ENCODE measurements at places on chromosomes 1 and 21.

GRCh38 chr21:42338729-42339715 lies 11.8 kb downstream of the TFF2 start:
- no peak for DNase-seq

GRCh38 chr1:103129255-103129654 lies 20.9 kb upstream of the COL11A1 start:
- no peak for DNase-seq

DNA sequence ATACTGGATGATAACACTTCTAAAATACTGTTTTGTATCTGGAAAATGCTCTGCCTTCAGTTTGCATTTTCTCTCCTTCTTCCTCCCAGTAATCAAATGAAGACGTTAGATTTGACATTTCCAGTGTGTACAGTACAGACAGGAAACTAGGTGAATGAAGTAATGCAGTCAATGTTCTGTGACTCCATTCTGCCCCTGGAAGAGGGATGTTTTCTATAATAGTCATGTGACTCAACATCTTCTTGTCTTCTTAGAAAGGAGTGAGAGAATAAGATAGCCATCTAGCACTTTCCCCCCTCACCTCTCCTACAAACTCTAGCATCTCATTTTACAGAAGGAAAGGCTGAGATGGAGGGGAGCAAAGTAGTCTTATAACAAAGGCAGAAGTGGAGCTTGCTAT lies 77.6 kb downstream of the DDR2 start:
- DNase-seq = no peak

GRCh38 chr1:14946684-14947238 lies 206.8 kb upstream of the TMEM51 start:
- DNase-seq = no peak

DNA sequence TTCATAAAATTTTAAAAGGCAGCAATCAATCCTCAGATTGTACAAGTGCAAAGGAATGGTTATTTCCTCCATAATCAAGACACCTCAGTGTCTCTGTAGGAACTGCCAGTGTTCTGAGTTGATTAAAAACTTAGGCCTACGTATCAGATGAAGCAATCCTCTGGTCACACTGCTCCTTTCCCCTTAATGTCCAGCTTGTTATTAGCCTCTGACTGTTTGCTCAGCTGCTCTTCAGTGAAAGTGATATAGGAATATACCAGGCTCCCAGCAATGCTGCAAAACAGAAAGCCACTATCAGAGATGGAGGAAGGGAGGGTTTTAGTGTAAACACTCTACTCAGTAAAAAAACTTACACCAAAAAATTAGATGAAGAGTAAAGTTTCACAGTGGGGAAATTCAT lies 49.8 kb downstream of the SLC35D1 start:
- peak; percentile 85 for DNase-seq

DNA sequence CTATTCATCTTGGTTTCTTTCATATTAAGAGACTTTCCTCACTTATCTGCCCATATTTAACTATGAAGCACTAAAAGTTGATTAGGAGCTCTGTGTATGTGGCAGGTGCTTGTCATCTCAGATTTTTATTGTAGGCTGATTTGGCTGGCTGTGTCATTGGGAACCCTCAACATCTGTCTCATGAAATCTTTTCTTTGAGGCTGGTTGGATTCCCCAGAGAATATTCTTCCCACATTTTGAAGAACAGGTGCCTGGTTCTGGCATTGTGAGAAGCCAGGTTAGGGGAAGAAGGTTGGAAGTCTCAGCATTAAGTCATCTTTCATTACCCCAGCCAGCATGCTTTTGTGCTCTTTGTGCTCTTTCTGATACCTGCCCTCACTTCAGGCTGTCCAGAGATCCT lies 37.1 kb downstream of the EEIG2 start:
- no peak for DNase-seq

GRCh38 chr1:206829282-206829681 lies 36.1 kb upstream of the IL20 start:
- DNase-seq = no peak

- DNase-seq = no peak
These were observed 99.7 kb downstream of the NOS1AP start for GRCh38 chr1:162169031-162169790.

DNA sequence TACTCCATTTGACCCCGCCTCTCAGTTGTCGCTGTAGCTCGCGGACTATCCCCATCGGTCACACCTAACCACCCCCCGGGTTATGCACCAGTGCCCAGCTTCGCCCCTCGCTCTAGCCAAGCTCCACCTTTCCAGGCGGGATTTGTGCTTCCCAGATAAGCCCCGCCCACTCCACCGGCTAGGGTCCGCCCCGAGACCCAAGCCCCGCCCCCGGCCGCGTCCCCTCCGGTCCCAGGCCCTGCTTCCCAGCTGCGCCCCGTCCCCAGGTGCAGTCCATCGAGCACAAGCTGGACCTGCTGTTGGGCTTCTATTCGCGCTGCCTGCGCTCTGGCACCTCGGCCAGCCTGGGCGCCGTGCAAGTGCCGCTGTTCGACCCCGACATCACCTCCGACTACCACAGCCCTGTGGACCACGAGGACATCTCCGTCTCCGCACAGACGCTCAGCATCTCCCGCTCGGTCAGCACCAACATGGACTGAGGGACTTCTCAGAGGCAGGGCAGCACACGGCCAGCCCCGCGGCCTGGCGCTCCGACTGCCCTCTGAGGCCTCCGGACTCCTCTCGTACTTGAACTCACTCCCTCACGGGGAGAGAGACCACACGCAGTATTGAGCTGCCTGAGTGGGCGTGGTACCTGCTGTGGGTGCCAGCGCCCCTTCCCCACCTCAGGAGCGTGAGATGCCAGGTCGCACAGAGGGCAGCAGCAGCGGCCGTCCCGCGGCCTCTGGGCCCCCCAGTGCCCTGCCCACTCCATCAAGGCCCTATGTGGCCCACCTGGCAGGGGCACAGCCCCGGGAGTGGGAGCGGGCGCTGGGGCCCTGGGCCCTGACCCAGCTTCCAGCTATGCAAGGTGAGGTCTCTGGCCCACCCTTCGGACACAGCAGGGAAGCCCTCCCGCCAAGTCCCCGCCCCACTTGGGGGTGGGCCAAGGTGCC lies 23.9 kb downstream of the CITED4 start:
- no peak for DNase-seq

- DNase-seq = no peak
These were observed 817 bp downstream of the KLHL17 start for GRCh38 chr1:961132-961669.

GRCh38 chr1:211625040-211625439 lies 46.1 kb upstream of the SLC30A1 start:
- no peak for DNase-seq

DNA sequence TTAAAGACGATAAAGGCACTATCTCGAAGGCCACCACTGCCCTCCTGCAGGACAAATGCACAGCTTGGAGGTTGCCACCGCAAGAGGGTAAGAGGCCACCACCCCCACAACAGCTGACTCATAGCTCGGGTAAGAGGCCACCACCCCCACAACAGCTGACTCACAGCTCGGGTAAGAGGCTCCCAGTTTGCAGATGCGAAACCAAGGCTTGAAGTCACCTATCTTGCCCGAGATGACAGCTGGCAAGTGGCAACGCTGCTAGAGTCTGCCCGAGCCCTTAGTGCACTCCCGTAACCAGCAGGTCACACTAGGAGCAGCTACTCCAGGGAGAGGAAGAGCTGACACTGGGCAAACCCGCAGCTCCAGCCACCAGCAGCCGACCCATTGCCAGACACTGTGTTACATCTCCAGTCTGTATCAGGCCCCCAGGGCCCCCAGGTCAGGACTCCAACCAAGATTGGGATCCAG lies 17.1 kb upstream of the SPSB1 start:
- no peak for DNase-seq

- no peak for DNase-seq
These were observed 39.6 kb upstream of the ARHGAP29 start for GRCh38 chr1:94276988-94277434.

- no peak for DNase-seq
These were observed 67.0 kb upstream of the BACE2 start for GRCh38 chr21:41100826-41101550.

GRCh38 chr1:248009681-248010080 lies 3.8 kb upstream of the OR2L5 start:
- DNase-seq = no peak

GRCh38 chr1:154856049-154856448 lies 14.0 kb downstream of the KCNN3 start:
- DNase-seq = no peak

DNA sequence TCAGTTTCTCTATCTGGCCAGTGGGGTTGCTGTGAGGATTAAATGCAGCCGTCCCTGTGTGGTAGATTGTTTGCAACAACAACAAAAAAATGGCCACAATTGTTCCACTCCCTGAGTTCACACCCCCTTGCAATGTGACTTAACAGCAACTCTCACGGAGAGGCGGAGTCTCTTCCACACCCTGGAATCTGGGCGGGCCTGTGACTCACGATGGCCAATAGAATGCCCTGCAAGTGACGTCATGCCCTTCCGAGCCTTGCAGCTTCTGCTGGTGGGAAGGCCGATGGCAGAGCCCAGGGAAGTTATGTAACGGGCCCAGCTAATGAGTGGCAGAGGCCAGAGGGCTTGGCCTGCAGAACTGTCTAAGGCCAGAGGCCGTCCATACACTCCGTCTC lies 87.9 kb downstream of the RIPK4 start:
- peak; percentile 96 for DNase-seq

DNA sequence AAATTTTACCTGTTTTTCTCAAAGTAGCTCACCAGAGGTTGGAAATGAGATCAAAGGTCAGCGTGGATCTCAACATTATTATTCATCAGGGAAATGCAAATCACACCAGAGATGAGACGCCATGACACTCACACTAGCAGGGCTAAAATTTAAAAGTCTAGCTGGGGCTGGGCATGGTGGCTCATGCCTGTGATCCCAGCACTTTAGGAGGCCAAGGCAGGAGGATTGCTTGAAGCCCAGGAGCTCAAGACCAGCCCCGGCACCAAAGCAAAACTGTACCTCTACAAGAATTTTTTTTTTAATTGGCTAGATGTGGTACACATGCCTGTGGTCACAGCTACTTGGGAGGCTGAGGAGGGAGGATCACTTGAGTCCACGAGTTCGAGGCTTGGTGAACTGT lies 41.4 kb upstream of the PCBP3 start:
- DNase-seq = no peak

DNA sequence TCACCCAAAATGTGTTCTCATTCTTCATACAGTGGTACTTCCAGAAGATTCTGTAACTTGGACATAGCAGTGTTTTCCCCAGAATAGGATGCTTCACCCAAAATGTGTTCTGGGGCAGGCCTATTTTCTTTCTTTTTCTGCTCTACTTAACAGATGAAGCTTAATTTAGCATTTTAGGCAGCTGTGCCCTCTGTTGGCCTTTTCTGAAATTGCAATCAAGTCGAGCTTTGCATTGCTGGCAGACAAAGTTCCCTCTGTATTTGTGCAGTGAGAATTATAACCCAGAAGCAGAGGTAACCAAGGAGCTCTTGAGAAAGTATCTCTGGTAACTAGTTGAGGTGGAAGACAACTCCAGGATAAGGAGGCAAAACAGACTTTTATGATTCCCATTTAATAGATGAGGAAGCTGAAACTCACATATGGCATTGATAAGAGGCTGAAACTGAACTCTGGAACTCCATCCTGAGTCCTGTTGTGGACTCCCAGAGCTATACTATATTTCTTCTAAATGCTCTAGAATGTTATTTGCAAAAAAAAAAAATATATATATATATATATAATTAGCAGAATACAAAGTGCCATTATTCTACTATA lies 50.3 kb upstream of the L1TD1 start:
- DNase-seq = peak; percentile 21

DNA sequence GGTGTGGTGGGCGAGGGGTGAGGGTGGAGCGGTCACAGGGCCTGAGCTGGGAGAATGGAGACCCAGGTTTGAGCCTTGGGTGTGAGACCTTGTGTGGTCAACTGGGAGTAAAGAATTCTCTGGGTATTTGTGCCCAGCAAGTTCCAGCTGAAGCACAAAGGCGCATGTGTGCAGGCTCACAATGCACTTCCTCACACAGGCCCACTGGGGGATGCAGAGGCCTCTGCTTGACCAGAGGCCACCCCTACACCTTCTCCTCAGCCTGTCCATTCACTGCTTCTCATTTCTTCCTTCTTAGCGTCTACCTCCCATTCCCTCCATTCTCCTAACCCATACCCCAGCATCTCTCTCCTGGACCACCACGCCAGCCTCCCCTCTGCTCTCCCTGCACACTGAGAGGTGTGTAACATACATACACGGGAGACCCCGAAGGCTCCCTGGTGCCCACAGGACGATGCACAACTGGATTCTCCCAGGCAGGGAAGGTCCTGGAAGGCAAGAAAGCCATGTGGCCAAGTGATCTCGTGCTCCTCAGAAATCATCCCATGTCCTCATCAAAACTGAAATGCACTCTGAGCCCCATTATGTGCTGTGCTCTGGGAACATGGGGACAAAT lies 12.3 kb upstream of the TTC39A start:
- DNase-seq = no peak

DNA sequence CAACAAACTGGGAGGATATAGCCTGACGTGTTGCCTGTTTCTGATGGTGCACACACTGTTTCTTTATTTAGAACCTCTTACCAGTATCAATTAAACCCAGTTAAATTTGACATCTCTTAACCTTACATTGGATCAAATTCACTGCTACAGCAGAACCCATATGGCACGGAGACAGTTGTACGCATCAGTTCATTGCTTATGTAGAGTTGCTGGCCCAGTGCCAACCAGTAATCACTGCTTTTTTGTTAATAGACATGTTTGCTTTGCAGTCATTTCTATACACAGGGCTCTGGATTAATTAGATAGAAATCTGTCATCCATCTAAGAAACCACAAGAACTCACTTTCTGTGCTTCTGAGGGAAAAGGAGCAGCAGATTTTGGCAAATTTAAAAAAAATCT lies 154.0 kb downstream of the RWDD3 start:
- DNase-seq = peak; percentile 39

DNA sequence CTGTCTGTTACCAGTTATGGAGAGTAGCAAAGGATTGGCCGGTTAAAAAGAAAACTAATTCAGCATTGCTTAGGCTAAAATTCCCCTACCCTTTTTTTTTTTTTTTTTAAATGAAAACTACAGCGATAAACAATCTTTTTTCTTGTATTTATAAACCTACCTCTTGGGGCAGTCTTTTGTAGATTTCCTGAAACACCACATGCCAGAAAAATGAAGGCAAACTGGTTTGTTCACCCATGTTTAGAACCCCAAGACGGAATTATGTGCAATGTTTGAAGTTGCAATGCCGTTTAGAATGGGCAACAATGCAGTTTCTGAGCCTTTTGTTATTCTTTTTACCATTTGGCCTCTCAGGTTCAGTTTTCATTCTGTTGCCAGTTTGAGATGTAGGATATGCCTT lies 59.1 kb downstream of the PRDM2 start:
- no peak for DNase-seq

DNA sequence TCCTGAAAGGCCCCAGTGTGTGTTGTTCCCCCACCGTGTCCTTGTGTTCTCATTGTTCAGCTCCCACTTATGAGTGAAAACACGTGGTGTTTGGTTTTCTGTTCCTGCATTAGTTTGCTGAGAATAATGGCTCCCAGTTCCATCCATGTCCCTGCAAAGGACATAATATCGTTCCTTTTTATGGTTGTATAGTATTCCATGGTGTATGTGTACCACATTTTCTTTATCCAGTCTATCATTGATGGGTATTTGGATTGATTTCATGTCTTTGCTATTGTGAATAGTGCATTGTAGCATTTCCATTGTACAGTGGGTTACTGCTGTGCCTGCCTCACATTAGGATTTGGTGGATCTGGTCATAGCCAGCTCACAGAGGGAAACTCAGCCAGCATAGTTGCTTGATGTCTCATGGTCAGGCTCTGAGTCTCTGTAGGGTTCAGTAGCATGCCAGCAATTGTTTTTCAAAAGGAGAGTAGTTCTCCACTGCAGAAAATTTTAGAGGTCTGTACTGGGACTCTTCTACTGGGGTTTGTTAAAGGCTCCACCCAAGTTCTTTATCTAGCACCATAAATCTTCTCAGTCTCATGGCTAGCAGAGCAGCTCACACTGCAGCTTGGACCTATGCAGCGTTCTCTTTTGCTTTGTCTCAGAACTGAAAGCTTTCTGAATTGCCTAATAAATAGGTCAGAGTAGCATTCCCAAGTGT lies 41.0 kb downstream of the RUNX3 start:
- DNase-seq = no peak

All from NCI-H2029 treated with DMSO at 0.1 percent for 48 hours (cell line).